Thymus (tissue), 14 donors: ENCODE measurements at places on chromosomes 12 and 14.
A peak's percentile ranks its signal among the peaks of the same experiment; 100 is the strongest.

- DNase-seq, result no peak
These were observed 141.0 kb downstream of the SRGAP1 start for GRCh38 chr12:63985456-63985855.

DNA sequence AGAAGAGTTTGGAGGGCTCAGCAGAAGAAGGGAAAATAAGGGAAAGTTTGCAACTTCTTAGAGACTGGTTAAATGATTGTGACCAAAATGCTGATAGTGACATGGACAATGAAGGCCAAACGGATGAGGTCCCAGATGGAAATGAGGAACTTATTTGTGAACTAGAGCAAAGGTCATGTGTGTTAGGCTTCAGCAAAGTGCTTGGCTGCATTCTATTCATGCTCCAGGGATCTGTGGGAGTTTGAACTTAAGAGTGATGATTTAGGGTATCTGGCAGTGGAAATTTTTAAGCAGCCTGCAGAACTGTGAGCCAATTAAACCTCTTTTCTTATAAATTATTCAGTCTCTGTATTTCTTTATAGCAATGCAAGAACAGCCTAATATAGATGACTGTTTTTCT, 88.9 kb upstream of the ARHGAP5 start:
- DNase-seq, result no peak

DNA sequence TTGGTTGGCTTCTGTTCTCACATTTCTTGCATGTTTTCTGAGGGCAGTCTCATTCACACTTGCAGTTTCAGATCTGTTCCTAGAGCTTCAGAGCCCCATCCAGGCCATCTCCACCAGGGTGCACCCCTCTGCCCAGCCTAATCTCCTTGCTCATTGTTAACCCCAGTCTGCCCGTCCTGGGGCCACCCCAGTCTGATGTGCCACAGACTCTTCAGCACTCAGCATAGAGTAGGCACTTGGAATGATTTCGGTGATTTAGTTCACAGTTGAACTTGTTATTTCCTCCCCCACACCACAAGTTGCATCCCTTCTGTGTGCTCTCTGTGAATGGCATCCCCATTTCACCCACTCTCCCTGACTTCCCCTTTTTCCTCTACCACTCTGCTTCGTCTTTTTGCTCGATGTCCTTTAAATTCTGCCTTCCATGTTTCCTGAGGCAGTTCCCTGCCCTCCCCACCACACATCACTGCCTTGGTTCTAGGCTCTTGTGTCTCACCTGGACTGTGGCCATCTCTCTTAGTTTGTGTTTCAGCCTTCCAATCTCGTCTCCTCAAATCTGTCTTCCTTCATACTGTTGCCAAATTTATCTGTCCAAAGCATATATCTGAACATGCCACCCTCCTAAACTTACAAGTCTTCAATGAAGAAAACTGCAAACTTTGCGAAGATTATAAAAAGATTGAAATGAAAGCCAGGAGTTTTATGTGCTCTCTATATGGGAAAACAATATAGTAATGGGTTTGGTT, 41.5 kb downstream of the ANO6 start:
- no peak for DNase-seq

DNA sequence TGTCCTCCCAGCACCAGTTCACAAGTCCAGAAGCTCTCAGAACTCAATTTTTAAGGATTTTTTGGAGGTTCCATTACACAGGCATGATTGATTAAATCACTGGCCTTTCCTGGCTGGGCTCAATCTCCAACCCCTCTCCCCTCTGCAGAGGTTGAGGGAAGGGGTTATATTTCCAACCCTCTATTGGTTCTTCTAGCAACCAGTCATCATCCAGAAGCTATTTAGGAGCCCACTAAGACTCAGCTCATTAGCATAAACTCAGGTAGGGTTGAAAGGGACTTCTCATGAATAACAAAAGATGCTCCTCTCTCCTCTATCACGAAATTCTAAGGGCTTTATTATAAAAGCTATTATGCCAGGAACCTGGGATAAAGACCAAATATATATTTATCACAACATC, 41.5 kb downstream of the SPPL3 start:
- DNase-seq, result no peak

- no peak for DNase-seq
These were observed 65.0 kb upstream of the FGD4 start for GRCh38 chr12:32334371-32334777.

DNA sequence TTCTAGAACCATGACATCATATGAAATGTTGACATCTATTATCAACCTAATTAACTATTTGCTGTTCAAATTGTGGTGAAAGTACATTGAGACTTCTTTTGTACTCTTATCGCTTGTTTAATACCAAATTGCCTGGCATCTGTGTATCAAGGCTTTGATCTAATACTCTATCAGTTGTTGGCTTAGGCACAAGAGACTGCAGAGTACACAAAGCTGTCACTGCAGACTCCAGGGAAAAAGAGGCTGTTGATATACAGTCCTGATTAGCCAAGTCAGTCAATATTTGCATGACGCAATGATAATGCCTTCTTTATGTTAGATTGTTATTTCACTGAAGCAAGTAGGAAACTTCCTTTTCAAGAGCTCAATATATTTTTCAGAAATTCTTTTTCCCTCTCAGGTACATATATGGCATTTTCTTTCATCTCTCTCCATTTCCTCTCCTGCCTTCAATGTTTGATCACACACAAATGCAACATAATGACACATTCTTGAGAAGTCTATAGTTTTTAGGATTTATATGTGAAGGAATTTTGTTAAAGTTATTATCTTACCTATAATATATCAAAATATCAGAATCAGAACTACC, 32.3 kb upstream of the PTCSC3 start:
- DNase-seq, result no peak

- no peak for DNase-seq
These were observed 80.1 kb downstream of the NOVA1 start for GRCh38 chr14:26517771-26518170.

GRCh38 chr14:81990312-81990761, 456.7 kb upstream of the SEL1L start:
- peak; percentile 20 for DNase-seq

GRCh38 chr12:78891646-78892353, 27.2 kb downstream of the SYT1 start:
- DNase-seq, result no peak

- no peak for DNase-seq
These were observed 21.0 kb upstream of the BTBD6 start for GRCh38 chr14:105227346-105227745.

DNA sequence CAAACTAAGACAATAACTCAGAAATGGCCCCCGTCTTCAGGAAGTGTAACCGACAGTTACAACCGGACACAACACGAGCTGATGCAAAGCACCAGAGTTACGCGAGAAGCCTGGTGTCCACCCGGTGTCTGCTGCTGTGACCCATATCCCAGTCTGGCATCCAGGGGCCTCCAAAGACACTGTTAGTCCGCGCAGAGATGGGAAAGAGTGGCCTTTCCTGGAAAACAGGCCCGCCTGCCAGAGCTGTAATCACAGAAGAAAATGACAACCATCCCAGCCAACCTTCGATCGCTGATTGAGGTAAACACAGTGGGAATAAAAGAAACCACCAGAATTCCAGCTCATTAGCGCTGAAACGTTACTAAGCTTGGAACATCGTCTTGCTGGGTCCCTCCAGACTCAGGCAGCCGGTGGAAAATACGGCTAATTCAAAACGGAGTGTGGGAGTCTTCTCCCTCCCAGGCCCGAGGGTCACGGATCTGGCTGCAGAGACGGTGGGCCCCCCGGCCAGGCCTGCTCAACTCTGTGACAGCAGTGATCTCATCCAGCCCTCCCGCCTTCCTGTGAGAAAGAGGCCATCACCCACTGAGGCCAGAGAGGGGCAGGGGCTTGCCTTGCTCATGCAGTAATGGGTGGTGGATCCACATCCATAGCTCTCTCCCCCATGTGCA, 273.9 kb upstream of the RTL1 start:
- DNase-seq, result no peak

DNA sequence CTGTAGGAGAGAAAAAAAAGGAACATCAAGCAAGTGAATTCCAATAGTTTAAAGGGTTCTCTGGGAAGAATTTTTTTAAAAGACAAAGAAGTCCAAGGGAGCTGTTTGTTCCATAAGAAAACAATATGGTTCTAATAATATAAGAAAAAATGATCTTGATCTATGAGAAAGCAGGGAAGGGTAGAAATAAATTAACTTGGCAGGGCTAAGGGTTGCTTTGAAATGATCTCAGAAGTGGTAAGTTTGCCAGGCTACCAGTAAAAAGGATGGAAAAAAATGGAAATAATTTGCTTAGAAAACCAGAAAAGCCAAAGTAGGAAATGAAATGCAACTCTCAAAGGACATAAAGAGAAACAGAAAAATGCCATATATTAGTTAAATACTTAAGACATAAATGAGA, 41.7 kb upstream of the EMP1 start:
- no peak for DNase-seq

- DNase-seq, result no peak
These were observed 120.3 kb downstream of the GARIN6 start for GRCh38 chr12:99767809-99768208.

GRCh38 chr12:12974211-12974610, 22.2 kb upstream of the GPRC5D start:
- no peak for DNase-seq

DNA sequence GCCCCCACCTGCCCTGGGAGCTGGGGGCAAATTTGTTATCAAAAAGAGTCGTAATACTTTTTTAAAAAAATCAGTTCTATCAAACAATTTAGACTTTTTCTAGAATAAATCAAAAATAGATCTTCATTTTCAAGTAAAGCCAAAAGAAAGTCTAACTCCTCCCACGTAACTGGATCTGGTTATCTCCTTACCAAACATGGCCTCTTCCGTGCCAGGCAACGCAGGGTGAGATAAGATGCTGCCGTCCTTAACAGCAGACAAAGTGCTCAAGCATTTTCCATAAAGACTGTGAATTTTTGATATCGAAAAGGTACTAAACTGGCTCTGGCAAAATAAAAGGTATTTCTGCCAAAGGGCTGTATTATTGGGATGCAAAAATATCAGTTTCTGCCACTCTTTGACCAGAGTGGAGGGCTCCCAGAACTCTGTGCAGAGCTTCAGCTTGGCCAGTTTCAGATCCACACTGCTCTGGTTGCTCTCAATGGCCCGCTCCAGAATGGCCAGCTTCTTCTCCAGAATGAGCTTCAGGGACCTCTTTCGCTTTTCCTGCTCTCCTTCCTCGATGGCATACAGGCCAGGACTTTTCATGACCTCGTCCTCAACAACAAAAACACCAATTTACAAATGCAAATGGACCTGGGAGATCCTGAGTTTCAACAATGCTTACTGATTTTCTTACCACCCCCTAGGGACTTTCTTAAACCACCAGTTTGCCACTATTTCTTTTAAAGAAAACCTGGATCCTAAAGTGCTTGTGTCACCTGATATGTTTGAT, 29.0 kb downstream of the NRDE2 start:
- no peak for DNase-seq

DNA sequence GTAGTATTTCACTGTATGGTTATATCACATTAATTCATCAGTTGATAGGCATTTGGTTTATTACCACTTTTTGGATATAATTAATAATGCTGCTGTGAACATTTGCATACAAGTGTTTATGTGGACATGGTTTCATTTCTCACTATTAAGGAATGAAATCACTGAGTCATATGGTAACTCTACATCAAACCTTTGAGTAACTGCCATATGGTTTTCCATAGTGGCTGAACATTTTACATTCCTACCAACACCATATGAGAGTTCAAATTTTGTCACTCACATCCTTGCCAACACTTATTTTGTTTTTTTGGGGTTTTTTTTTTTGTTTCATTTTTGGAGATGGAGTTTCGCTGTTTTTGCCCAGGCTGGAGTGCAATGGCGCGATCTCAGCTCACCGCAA, 30.2 kb upstream of the EAPP start:
- DNase-seq, result no peak

DNA sequence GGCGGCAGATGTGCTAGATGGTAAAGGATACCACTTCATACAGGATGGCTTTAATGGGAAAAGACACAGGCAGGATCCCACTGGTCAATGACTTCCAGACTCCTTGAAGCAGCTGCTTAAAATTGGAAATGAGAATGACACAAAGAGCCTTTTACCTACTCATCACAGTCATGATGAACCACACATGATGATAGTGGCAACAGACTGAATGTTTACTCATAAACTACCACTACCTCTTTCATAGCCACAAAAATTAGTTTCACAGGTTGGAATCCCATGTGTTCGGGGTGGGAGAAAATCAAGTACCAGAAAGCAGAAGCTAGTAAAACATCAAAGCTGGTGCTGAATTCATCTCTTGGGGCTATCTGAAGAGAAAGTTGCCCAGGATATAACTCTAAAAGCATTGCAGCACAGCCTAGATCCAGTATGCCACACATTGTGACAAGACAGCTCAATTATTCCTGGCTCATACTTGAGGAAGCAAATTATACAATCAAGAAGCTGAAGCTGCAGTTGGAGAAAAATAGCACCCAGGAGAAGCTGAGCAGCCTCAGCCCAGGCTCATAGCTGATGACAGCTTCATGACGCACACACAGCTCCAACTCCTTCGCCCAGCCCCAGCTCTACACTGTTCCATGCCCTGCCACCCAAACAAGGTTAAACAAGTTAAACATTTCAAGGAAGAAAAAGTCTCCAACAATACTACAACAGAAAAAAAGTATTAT, 29.0 kb upstream of the C12orf50 start:
- DNase-seq, result no peak

DNA sequence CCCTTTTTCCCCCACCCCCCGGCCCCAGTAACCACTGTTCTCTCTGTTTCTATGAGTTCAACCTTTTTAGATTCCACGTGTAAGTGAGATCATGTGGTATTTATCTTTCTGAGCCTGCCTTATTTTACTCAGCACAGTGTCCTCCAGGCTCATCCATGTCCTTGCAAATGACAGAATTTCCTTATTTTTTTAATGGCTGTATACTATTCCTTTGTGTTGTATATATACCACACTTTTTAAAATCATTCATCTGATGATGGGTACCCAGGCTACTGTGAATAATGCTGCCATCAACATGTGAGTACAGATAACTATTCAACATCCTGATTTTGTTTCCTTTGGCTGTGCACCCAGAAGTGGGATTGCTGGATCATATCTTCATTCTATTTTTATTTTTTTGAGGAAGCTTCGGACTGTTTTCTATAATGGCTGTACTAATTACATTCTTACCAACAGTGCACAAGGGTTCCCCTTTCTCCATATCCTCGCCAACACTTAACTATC, 54.7 kb downstream of the DDX51 start:
- DNase-seq, result no peak

DNA sequence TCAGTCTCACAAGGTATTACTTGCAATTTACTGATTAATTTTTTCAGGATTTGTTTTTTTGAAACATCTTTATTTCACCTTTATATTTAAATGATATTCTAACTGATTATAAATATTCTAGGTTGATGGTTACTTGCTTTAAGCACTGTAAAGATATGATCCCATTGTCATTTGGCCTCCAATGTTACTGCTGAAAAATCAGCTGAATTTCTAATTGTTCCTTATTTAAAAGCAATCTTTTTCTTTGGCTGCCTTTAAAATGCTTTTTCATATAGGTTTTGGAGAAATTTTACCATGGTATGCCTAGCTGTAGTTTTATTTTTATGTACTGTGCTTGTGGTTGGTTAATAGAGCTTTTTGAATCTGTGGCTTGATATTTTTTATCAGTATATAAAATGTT, 275.6 kb upstream of the PPFIA2 start:
- no peak for DNase-seq

DNA sequence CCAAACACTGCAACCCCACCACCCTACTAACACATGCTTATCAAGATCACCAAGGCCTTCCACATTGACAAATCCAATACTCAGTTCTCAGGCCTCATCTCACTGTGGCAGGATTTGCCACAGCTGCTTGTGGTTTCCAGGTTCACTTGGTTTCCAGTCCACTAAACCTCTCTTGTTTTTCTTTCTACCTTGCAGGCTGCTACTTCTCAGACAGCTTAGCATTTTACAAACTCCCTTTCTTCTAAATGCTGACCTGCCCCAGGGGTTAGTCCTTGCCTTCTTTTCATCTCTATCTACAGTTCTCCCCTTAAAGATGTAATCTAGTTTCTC, 84.1 kb downstream of the BCAT1 start:
- no peak for DNase-seq
